ENCODE measurements at places on chromosomes 11 and 22.

DNA sequence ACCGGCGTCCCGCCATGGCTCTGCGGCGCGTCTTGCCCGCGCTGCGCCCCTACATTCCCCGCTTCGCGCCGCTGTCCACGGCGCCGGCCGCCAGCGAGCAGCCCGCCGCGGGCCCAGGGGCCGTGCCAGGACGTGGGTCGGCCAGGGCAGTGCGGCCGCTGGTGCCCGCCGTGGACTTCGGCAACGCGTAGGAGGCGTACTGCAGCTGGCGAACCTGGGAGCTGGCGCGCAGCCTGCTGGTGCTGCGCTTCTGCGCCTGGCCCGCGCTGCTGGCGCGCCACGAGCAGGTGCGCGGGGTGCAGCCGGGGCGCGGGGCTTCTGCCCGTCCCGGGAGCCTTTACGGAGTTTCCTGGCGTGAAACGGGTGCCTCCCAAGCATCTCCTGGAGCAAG lies 20.1 kb downstream of the DGCR6L start:
- DNase-seq = no peak

DNA sequence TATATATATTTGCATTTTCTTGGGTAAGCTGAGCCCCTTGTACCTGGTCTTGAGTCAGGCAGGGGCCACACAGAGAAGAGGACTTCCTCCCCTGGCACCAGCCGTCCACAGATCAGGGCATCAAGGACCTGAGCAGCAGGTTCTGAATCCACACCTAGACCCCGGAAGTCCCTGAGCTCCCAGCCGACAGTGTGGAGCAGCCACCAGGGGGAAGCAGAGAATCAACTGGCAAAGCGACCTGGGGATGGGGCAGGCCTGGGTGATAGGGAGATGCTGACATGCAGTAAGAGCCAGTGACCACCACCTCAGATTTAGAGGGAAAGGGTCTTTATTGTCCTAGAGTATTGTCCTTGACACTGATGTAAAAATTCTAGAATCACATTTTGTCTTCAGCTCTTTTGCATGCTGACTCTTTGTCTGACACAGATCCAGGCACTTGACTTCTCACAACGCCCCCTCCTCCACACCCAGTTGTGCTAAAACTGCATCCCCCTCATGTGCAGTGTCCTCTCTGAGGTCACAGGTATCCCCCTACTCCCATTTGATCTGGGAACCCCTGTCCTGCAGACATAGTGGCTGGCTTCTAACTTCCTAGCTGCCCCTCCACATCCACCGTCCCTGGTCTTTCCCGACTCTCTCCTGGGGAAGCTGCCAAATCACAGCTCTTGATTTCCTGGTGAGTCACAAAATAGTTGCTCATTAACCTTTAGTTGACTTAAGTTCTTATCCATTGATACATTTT lies 109.3 kb downstream of the GGTLC2 start:
- DNase-seq = peak; percentile 2

- no peak for DNase-seq
These were observed 88.8 kb downstream of the ABTB2 start for GRCh38 chr11:34268906-34269430.

- no peak for DNase-seq
These were observed at the start of gene PARVG for GRCh38 chr22:44180706-44181032. TSS of gene PARVG (plus strand) at chr22:44180925. CDS start at chr22:44183330, 2,405 bp downstream.

DNA sequence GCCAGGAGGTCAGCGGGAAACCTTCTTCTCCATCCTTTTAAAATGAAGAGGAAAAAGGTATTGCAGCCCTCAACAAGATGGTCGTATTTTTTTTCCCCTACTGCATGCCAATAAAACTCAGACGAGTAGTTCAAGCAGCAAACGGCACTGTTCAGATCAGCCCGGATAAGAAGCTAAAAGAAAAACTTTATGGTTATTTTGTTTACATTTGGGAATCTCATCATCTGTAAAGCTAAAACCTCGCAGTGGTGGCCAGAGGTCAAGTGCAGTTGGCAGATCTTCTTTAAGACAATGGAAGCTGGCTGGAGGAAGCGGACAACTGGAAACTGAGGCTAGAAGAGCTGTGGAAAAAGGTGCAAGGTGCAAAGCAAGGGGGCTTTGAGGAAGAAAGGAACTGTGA lies 31.0 kb upstream of the CHRM4 start:
- DNase-seq = no peak

- no peak for DNase-seq
These were observed 12.1 kb downstream of the CPT1A start for GRCh38 chr11:68829581-68829980.
